A172 (cell line): ENCODE measurements at places on chromosomes 6 and 20. TPM values are rescaled to one million over a fixed set of nuclear protein-coding genes. Genes with fewer than 3 reads are reported as not detected.
A peak's percentile ranks its signal among the peaks of the same experiment; 100 is the strongest.

DNA sequence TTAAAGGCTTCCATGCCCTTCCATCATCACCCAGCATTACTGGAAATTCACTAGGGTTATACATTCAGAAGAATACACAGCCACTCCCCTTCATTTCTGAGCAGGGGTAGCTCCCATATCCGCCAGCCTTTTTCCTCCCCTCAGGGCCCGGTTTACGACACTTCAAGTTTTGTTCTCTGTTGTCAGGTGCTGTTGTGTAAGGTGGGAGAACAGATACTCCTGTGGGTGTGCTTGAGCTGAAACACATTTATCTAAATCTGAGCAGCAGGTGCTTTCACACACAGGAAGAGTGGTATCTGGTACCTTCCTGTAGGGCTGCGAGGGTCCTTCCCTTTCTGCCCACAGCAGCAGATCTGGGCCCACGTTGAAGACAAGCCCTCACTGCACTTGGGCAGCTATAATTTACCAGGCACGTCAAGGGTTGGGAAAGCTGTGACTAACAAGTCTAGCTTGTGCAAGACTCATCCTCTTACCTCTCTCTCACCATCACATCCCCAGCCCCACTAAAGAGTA, 215.8 kb upstream of the RREB1 start:
- no peak for DNase-seq

DNA sequence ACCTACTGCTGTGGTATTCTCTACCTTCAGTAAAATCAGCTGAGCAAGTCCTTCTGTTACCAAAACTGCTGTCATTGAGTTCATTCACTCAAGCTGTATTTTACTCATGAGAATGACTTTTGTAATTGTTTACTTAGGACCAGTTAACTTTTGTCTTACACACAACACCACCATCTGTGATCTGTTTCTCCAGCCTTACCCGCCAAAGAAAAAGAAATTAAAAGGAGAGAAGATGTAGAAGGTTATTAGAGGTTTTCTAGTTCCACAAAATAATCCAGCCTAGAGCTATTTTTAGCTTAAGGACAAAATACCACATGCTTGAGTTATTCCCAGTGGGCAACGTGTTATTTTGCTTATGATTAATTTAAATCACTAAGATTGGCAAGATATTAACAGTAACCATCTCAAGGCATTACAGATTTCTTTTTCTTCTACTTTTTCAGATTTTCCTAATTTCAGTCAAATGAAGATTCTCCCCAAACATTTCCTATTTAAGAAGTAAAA, 38.2 kb downstream of the FAM8A1 start:
- DNase-seq: no peak

- no peak for DNase-seq
These were observed 30.8 kb downstream of the SF3B5 start for GRCh38 chr6:144064402-144065212.

GRCh38 chr6:40347571-40348011, 239.6 kb downstream of the LRFN2 start:
- no peak for DNase-seq

- DNase-seq: no peak
These were observed 60.4 kb downstream of the SOBP start for GRCh38 chr6:107550241-107550840.

GRCh38 chr6:68760941-68761676, 126.0 kb downstream of the ADGRB3 start:
- DNase-seq: no peak

DNA sequence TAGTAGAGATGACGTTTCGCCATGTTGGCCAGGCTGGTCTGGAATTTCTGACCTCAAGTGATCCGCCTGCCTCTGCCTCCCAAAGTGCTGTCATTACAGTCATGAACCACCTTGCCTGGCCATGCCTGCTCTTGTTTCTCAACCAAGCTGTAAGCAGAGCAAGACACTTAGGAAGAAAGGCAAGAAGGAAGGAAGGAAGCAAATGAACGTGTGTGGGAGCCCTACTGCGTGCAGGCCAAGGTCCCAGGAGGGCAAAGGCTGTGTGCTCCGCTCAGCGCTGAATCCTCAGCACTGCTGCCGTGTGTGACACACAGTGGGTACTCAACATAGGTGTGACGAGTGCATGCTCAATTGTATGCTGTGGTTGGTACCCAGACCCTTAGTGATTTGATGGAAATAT, 47.4 kb downstream of the SULF2 start:
- DNase-seq: no peak

DNA sequence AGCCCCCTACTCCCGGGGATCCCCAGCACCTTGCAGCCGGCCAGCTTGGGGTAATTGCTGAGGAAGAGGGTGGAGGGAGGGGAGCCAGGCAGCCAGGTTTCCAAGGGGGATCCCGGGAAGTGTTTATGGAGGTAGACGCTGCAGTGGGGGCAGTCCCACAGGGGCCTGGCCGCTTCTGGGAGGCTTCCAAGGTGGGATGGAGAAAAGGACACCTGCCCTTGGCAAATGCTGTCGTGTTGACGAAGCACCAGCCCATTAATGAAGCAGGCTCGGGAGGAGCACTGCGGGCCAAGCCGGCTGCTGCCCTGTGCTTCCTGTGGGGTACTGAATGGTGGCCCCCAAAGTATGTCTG, 82.4 kb downstream of the TMEM242 start:
- no peak for DNase-seq

DNA sequence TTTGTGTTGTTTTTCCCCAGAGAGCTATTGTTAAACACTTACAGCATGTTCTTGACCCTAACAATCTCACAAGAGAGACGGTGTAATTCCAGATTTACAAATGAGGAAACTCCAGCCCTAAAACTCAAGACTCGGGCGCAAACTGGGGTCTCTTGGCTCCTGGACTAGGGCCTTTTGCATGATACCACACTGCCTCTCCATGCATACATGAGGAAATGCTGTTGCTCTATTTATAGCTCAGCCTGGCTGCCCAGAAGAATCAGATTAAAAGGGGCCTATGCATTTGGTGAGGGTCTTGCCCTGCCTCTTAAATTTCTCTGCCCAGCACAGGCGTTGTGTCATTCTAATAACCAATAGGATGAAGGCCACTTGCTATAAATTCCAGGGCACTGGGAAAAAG, 30.5 kb upstream of the SNRPB2 start:
- DNase-seq: no peak

DNA sequence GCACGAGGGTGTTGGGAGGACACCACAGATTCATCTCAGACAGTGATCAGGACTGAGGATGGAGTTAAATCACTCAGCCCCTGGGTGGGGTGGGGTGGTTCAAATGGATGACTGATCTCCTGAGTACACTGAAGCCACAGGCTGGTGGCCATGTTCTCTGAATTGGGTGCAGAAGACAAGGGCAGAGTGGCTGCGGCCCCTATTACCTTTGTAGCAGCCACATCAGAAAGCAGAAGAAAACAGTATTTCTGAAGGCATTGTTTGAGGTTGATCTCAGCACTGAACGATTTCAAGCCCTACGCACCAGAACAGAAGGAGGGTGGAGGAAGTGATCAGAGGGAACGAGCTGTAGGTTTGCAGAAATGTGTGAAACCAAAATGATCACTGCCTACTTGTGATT, 71.6 kb downstream of the SH3BGRL2 start:
- DNase-seq: no peak

DNA sequence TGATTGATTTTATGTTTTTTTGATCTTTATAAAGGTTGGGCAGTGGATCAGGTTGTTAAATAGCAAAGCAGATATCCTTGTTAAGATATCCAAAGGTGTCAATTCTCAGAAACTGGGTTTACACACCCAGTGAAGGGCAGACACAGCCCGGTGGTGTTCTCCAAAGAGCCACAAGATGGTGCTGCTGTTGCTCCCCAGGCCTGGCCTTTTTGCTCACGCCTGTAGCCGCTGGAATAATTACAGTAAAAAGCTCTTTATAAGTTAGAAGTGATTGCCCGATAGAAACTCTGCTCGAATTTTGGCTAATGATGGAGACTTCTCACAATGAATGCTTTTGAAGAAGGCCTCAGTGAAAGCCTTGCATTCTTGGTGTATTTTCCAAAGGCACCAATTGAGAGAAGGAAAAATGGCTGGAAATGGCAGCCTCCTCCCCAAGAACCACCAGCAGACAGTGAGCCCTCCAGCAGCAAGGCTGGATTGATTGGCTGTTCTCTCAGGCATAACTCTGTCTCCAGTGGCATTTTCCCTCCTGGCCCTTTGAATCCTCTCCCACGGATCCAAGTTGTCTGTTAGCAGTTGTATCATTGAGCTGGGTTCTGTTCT, 120.5 kb upstream of the CHD6 start:
- DNase-seq: peak; percentile 51

DNA sequence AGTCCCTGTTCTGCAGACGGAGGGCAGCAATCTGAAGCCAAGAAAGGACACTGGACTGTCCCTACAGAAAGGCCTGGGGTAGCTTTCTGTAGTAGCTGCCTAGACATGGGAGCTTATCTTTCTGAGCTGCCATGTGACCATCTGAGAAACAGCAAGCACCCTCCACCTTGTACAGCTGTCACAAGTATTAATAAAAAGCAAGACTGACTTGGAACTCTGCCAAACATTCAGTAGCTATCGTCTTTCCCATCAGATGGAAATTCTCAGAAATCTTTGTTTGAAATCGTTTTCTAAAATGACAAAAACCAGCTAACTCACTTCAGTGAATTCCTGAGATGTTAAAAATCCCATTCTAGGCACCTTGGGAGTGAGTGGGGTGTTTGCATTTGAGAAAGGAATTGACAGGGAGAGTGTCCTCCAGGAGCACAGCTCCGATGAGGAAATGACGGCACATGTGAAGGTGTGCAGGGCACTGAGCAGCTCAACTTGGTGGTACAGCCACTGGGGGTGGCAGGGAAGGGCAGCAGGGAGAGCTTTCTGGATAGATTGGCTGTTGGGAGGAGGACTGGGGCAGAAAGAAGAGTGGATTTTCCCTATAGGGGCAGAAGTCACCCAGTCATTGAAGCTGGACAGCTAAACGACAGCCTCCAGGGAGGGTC, 24.5 kb downstream of the ACSS1 start:
- DNase-seq: no peak

SLC22A3 gene
- 0.10 TPM in 1 of 2 replicates, not detected in the other for total RNA-seq

LKAAEAR1 gene
- total RNA-seq: 0.24 TPM in 1 of 2 replicates, not detected in the other

GTSF1L gene
- not detected in 2 replicates for total RNA-seq

NPEPL1 gene
- total RNA-seq: 5.9 and 7.2 TPM in 2 replicates

RIMS1 gene
- not detected in 2 replicates for total RNA-seq

GABRR1 gene
- total RNA-seq: 0.02 TPM in 1 of 2 replicates, not detected in the other

MRAP2 gene
- 0.86 and 1.1 TPM in 2 replicates for total RNA-seq

FERMT1 gene
- total RNA-seq: 6.5 and 7.0 TPM in 2 replicates

VAPB gene
- 9.2 and 10.0 TPM in 2 replicates for total RNA-seq
